ENCODE measurements at places on chromosomes 2 and 18.
A peak's percentile ranks its signal among the peaks of the same experiment; 100 is the strongest.

DNA sequence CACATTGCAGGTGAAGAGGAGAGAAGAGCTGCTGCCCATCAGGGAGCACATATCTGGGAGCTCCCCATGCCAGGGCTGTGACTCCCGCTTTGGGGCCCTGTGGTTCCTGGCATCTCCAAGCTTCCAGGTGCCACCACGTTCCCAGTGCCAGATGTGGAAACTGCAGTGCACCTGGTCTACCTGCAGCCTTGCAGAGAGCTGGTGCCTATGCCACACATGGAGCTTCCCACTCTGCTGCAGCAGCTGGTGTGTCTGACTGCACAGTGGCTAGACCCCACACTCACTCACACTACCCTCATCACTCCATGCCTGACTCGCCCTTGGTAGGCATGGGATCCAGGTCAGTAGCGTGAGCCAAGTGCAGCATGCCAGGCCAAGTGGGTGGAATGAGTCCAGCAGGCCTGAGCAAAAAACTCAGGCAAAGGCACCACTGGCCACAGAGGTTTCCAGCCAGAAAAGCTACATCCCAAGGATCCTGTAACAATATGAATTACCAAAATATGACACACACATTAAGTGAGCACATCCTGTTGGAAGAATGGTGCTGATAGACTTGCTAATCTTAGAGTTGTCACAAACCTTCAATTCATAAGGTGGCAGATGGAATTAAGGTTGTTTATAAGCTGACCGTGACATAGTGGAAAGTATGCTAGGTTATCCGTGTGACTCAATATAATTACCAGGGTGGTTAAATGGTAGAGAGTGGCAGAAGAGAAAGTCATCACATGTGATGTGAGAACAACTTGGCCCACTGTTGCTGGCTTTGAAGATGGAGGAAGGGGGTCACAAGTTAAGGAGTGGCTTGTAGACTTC is 150.9 kb downstream of the EHBP1 start:
- DNase-seq: no peak

- no peak for DNase-seq
These were observed 33.0 kb downstream of the INPP5D start for GRCh38 chr2:233093166-233093448.

DNA sequence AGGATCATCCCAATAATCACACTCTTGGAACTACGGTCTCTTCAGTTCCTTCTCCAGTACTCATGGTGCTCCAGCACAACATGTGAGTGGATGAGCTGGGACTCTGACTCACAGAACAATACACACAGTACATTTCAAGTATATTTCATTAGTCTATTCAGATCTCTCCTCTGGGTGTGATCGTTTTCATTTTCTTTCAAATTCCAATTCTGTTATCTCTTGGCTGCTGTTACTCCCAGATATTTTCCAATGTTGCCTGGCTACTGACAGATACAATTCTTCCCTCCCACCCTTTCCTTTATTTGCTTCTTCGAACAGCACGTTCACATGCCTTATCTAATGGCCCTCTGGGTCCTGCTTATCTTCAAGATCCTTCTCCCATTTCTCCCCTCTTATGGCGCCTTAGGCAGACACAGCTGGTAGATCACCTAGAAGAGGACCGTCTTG is 216.0 kb downstream of the ACKR3 start:
- DNase-seq: no peak

- DNase-seq: no peak
These were observed 40.9 kb upstream of the NEB start for GRCh38 chr2:151775057-151775740.

GRCh38 chr2:129757915-129758783 is 221.3 kb upstream of the RAB6C start:
- DNase-seq: no peak

DNA sequence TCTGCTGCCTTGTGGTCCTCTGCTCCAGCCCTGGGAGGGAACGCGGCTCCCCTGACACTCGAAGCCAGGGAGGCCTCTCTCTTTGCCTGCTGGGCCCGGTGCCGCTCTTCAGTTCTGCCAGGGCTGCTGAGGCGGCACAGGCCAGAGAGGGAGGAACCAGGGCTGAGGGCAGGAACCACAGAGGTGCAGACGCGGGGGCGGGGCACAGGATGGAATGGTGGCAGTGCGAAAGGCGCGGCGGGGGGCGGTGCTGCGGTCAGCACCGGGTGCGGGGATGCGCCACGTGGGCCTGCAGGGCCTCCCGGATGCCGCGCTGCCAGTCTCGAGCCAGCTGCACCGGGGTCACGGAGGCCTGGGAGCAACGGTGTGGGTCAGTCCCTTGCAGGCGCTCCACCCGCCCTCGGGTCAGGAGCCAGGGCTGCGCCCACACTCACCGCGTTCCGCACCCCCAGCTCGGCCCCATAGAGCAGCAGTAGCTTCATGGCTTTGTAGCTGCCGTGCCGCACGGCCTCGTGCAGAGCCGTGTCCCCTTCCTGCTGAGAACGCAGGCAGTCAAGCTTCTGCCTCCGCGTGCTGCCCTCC is 4.4 kb downstream of the ANKRD23 start:
- no peak for DNase-seq

- DNase-seq: no peak
These were observed 827.7 kb downstream of the SOCS6 start for GRCh38 chr18:71116535-71116934.

GRCh38 chr18:12625241-12625640 is 32.7 kb downstream of the SPIRE1 start:
- no peak for DNase-seq

DNA sequence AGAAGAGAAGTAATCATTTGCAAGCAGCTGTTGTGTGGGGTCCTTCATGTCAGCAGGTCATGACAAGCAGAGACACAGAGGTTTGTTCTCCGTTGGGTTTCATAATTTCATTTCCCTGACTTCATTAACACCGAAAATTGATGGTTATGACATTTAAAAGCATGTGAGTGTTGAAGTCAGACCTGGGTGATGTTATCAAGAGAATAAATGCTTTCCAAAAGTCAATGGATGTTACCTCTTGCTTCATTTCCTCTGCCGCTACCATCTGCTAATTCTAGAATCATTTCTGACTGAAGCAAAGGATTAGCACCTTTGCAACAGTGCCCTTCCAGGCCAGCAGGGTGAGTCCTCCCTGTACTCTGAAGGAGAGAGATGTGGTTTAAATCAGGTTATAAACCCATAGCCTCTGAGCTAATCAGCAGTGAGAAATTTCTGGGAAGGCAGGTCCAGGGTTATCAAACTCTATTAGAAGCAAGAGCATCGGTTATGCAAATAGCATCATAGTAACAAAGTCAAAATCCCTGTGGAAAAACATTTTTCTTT is 446.2 kb downstream of the PIK3C3 start:
- no peak for DNase-seq

DNA sequence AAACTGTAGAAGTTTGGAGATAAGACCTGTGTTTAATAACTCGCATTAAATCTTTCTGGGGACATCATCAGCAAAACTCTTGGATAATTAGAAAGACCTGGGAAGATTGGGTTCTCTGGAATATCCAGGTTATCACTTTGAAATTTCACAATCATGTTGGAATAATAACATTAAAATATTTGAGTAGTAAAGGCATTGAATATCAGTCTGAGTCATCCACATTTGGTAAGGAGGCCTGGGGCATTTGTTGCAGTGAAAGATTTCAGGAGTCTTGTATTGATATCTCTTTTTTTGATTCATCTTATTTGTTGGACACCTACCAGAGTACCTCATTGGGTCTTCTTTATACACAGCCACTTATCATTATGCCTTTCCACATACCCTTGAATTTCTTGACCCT is 95.9 kb downstream of the EPB41L5 start:
- no peak for DNase-seq

DNA sequence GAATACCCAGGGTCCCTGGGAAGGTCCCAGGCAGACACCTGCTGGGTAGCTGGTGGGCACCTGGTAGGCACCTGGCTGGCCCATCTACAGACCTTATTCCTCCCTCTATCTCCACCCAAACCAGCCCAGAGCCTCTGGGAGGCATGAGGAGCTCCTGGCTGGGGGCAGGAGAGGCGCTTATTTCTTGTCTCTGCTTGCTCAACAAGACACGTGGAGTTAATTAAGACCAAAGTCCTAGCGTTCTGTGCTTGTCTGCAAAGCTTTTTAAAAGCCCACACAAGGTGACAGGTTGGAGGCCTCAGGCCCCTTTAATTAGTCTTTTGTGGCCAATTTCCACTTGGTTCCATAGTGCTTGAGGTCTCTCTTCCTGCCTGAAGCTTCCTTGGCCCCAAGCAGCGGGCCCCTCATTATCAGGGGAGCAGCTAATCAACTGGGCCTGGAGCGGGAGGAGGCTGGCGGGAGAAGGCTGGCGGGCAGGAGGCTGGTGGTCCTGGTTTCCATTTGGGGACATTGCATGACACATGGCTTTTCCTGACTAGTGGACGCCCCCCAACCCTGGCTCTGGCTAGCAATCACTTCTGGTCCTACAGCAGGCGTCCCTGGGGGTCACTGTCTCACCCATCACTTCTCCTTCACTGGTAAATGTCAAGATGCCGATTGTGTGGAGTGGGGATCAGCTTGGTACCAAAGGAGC is 65.4 kb upstream of the HDAC4 start:
- DNase-seq: no peak

DNA sequence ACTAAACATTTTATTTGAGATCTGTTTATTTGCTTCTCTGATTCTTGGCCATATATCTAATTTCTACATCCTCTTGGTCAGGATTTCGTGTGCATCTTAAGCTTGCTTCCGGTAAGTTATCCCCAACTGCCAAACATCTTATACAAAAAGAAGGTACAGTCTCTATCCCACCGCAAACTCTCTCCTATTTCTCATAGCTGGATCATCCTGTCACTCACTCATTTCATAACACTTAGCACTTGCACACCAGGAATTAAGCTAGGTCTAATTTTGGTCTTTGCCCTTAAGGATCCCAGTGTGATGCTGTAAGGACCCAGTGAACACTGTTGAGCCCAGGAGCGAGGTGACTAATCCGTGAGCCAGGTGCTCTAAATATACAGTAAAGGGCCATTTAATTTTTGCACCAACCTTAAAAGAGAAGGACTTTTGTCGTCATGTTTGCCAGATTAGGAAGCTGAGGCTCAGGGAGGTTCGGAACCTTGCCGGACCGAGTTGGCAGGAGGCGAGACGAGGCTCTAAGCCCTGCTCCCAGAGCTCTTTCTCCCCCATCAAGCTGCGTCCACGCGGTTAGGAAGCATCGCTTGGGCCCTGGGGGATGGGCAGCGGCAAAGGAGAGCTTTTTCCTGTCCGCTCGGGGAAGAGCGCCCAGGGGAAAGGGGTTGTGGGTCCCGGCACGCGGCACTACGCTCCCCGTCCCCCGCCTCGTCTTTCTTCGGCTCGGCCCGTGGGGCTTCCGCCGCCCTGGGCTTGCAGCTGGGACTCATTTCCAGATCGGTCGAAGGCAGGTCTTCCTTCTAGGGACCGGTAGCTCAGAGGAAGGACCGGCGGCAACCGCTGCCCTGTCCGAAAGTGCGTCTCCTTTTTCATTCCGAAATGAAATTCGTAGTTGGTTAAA is 4.1 kb upstream of the ITPRIPL1 start:
- no peak for DNase-seq

DNA sequence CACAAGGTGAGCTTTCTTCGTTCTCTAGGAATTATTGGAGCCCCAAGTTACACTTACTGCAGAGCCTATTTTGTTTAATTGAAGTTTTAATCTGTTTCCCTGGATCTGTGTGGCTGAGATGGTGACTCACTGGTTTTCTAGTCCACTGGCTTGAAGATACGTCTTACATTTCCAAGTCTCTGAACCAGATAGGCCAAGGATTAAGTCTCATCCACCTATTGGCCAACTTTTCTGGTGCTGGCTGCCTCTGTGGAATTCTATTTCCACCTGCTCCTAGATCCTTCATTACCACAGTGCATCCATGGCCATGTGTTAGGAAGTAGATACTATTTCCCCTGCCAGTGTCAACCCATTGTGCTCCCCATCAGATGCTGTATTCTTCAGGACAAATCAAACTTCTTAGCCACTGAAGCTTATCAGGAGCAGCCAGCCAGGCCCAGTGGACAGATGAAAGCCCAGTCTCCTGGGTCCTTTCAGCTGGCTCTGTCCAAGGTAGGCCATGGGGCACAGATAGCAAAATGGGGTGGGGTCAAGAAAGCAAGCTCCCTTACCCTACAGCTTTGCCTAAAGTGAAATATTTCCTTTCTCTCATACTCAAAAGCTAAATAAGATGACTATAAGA is 198.8 kb upstream of the TCF4 start:
- no peak for DNase-seq

DNA sequence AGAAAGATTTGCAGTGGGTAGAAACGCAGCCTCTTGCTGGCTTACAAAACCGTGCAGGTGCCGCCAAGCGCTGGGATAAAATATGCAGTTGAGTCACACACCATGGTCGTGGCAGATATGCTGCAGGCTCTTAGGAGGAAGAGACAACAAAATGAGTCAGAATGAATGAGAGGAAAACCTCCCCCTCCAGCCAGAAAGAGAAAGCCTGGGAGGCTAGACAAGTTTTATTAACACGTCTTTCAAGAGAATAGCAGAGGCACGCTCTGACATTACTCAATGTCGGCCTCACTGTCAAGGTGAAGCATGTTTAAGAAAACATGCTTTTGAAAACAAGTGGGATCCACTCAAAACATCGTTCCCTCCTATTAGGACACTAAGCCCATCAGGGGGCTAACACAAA is 37.1 kb upstream of the ZCCHC2 start:
- peak; percentile 51 for DNase-seq

DNA sequence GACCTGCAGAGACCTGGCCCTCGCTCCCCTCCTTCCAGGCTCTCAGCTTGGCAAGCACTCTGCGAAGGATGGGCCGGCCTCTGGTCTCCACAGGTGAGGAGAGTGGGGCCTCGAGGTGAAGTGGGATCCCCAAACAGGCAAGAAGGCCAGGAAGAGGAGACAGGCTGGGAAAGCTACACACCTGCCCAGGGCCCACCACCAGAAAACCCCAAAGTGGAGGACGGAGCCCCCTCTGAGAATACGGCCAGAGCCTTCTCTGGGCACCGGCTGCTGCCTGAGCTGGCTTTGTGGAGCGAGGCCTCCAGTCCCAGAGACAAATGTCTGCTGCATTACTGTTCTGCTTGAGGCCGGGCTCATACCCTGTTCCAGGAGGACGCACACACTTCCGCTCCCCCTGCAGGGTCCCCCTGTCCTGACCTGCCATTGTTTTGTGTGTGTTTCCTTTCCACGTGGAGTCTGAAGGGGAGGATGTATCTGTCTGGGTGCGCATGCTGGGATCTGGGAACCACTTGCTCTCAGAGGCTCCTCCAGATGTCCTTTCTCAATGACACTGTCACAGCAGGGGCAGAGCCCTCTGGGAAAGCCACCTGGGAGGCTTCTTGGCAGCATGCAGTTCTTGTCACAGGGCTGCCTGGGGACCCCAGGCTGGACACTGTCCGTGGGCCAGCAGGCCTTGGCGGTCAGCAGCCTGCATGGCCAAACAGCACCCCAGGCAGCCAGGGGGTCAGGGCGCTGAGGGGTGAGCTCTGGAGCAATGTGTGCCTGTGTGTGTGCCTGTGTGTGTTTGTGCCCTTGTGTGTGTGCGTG is 20.8 kb downstream of the KCNF1 start:
- no peak for DNase-seq

- DNase-seq: no peak
These were observed 191.8 kb downstream of the LRRTM1 start for GRCh38 chr2:80112790-80113189.

DNA sequence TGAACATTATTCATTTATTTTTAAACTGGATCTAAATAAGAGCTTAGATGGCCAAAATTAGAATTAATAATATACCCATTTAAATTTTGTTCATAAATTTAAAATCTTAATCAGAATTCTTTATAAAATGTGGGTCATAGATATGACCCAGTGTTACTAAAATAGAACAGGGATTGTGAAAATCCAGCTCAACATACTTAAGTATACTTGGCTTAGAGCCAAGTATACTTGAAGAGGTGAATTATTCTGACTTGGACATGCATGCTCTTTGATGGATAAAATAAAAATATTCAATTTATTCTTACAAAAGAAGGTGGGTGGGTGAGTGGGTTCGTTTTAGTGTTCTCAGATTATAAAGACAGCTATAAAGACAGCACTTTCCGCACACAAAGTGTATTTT is 70.7 kb downstream of the SPOPL start:
- DNase-seq: no peak
